ENCODE measurements at places on chromosomes 4 and X. TPM values are rescaled to one million over a fixed set of nuclear protein-coding genes. Genes with fewer than 3 reads are reported as not detected.
A peak's percentile ranks its signal among the peaks of the same experiment; 100 is the strongest.

DNA sequence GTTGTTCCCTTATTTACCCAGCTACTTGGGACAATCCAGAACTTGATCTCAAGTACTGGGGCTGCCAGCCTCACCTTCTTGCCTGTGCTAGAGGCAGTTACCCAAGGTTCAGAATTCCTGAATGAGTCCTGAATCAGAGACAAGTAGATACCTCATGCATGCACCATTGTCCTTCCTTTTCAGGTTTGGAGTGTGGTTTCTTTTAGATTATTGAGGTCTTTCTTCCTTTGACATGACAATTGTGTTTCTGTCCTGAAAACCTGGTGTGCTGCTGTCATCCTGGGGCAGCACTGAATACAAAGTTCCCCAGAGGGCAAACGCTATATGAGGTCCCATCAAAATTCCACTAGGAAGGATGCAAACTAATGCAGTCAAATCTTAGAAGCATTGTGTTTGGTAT is 3.5 kb downstream of the CXCL2 start:
- H3K4me1 ChIP-seq = peaks cover 10% of the 10 kb centered on the region
- no peak for DNase-seq
- H3K27ac ChIP-seq = no peak overlapping the region
- no peak overlapping the region for H3K4me3 ChIP-seq
- peaks cover 2% of the 10 kb centered on the region for H3K36me3 ChIP-seq

DNA sequence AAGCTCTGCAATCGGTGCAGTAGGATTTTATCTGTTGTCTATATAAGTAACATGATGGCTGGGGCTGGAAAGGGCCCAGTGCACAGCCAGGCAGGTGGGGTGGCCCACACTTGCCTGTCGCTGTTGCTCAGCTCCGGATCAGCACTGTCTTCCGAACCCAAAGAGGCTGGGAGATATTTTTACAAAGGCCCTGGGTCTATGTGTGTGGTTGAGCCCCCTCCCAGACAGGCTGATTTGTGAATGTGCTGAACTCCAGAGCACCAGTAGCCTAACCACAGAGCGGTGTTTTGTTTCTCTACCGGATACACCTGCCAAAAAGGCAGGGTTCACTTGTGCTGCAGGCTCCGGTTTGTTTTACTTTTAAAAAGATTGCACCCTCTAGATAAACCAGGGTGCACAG is 33.5 kb upstream of the CHRNA9 start:
- peaks cover 9% of the 10 kb centered on the region for H3K36me3 ChIP-seq
- no peaks in the 10 kb centered on the region for H3K27me3 ChIP-seq
- H3K4me1 ChIP-seq = peaks cover 84% of the 10 kb centered on the region
- peak; percentile 79 for DNase-seq
- peak overlapping the region; percentile 91 for H3K27ac ChIP-seq

DNA sequence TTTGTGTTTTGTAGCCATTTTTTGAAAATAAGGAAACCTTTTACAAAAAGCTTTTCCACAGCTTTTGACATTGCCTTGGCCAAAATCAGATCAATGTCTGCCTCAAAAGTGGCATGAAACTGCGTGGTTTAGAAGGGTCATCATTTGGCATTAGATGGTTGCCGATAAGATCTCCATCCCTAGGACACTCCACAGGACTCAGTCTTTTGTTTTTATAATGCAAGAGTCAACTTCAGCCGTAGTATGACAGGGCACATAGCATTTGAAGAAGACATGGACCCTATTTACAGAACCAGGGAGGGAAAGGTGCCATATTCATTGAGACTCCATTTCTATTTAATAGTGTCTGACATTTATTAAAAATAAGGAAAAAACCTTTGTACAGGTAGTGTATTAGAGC is 1.3 kb downstream of the RTL8A start:
- H3K27me3 ChIP-seq = no peaks in the 10 kb centered on the region
- DNase-seq = no peak
- H3K4me3 ChIP-seq = peak overlapping the region; percentile 85
- peaks cover 24% of the 10 kb centered on the region for H3K4me1 ChIP-seq
- peak overlapping the region; percentile 90 for H3K27ac ChIP-seq

DNA sequence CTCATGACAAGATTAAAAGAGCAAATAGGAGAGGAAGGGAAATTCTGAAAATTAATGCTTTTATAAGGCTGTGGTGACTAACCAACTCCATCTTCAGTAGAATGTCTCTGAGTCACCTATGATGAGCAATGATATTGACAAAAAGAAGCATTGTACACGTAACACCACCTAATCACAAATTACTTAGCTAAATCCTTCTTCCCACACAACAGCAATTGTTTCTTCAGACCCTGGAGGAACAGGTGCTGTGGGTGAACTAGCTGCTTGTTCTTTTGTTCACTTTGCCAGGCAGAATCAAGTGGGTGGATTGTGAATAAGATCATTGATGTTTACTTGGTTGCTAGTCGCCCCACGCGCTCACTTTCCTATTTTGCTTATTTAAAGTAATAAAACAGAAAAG is 315.5 kb downstream of the CAMK2D start:
- no peak overlapping the region for H3K27ac ChIP-seq
- no peak for DNase-seq
- peaks cover 8% of the 10 kb centered on the region for H3K4me1 ChIP-seq
- H3K27me3 ChIP-seq = peaks cover 4% of the 10 kb centered on the region
- no peak overlapping the region for H3K4me3 ChIP-seq
- no peaks in the 10 kb centered on the region for H3K36me3 ChIP-seq

GRCh38 chr4:17336524-17336961 is 175.3 kb downstream of the QDPR start:
- no peaks in the 10 kb centered on the region for H3K36me3 ChIP-seq
- peaks cover 23% of the 10 kb centered on the region for H3K4me1 ChIP-seq
- H3K27ac ChIP-seq = peak overlapping the region; percentile 70
- no peaks in the 10 kb centered on the region for H3K27me3 ChIP-seq

GRCh38 chr4:159273841-159274240 is 171.0 kb downstream of the RAPGEF2 start:
- no peaks in the 10 kb centered on the region for H3K27me3 ChIP-seq
- H3K4me1 ChIP-seq = no peaks in the 10 kb centered on the region
- no peak overlapping the region for H3K27ac ChIP-seq
- peaks cover 10% of the 10 kb centered on the region for H3K36me3 ChIP-seq

GRCh38 chrX:101080326-101081124 is 1.8 kb downstream of the TMEM35A start:
- peaks cover 34% of the 10 kb centered on the region for H3K27me3 ChIP-seq
- H3K27ac ChIP-seq = no peak overlapping the region
- no peaks in the 10 kb centered on the region for H3K4me1 ChIP-seq
- DNase-seq = no peak
- no peak overlapping the region for H3K4me3 ChIP-seq
- no peaks in the 10 kb centered on the region for H3K36me3 ChIP-seq

DNA sequence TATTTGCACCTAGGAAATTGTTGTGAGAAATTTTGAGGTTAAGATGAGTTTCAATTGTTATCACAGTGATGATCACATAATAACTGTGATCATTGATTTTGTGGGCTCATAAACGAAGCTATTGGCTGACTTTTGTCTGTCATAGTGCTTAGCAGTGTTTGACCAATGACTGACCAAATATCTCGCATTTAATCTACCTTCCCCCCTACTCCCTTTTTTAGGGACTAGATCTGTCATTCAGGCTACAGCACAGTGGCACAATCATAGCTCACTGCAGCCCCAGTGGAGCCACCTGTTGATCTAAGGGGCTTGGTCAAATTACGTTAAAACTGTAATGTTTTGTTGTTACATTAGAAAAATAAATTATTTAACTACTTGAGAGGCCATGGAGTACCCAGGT is 1.5 kb downstream of the FUNDC2 start:
- H3K27ac ChIP-seq = peak overlapping the region; percentile 97
- peak overlapping the region; percentile 85 for H3K4me3 ChIP-seq
- H3K36me3 ChIP-seq = peaks cover 3% of the 10 kb centered on the region
- peak; percentile 41 for DNase-seq

DNA sequence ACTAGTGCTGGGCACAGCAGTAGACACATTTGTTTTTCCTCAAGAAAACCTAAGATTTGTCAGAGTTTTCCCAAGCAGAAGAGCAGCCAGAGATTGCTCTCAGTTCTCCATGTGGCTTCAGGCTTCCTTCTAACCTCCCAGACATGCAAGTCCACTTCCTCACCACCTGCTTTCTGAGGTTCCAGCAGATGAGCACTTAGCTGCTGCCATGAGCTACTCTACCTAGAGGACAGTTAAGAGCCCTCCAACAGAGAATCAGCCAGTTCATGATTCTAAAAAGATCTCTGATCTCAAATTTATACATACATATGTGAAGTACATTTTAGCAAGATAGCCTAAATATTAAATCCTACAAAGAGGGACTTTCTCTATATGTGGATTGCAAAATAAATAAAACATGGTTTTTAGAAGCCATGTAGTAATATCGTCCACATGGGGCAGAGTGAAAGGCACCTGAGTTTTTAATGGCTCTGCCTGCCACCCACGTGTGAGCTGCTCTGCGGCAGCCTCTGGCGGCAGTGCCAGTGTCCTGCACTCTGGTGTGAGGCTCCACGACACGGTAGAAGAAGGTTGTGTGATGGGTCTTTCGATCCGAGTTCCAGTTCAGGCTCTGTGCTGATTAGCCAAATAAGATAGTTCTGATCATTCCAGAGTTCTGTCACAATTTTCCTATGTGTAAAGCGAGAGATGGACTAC is 10.3 kb downstream of the CYP4V2 start:
- peaks cover 8% of the 10 kb centered on the region for H3K36me3 ChIP-seq
- peaks cover 4% of the 10 kb centered on the region for H3K4me1 ChIP-seq
- H3K27ac ChIP-seq = no peak overlapping the region
- peak; percentile 66 for DNase-seq
- no peaks in the 10 kb centered on the region for H3K27me3 ChIP-seq

GRCh38 chr4:153962311-153963039 is 173.6 kb upstream of the SFRP2 start:
- H3K27ac ChIP-seq = no peak overlapping the region
- peaks cover 5% of the 10 kb centered on the region for H3K4me1 ChIP-seq
- H3K4me3 ChIP-seq = no peak overlapping the region
- H3K27me3 ChIP-seq = no peaks in the 10 kb centered on the region

GRCh38 chr4:242121-242848 is 63.0 kb downstream of the ZNF732 start:
- H3K4me3 ChIP-seq = peak overlapping the region; percentile 76
- H3K27ac ChIP-seq = peak overlapping the region; percentile 71
- peaks cover 2% of the 10 kb centered on the region for H3K36me3 ChIP-seq

DNA sequence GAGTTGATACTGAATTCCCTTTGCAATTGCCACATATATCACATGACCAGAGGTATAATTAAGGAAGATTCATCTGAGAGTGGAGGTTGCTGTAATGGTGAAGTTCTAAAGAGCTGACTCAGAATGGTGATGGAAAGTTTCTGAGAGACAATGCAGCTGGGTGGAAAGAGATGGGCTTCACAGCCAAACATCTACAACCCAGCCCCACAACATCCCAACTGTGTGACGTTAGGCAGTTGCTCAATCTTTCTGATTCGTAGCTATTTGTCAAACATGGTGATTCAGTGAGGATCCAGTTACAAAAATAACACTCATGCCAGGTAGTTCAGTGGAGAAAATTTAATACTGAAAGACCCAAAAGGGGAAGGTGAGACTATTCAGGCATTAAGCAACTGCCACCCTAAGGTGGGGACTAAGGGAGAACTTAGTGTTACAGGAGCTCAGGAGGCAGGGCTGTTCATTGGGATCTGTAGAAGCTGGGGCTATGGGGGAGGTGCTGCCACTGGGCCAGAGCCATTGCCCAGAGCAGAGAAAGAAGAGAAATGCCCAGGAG is 6.9 kb upstream of the AFF1 start:
- H3K36me3 ChIP-seq = peaks cover 4% of the 10 kb centered on the region
- H3K4me1 ChIP-seq = peaks cover 5% of the 10 kb centered on the region
- DNase-seq = no peak
- no peaks in the 10 kb centered on the region for H3K27me3 ChIP-seq
- no peak overlapping the region for H3K4me3 ChIP-seq

DNA sequence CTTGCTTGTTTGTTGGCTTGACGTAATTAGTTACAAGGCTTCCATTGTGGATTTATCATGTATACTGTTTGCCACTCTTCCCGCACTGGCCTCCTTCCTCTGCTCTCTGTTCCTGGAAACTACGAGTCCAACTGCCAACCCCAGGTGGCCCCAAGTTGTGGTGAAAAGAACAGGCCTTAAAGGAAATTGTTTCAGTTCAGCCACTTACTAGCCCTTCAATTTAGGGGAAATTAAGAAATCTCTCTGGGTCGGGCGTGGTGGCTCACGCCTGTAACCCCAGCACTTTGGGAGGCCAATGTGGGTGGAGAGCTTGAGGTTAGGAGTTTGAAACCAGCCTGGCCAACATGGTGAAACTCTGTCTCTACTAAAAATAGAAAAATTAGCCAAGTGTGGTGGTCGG is 28.0 kb downstream of the RBM47 start:
- DNase-seq = no peak
- peaks cover 6% of the 10 kb centered on the region for H3K27me3 ChIP-seq
- no peak overlapping the region for H3K27ac ChIP-seq
- no peak overlapping the region for H3K4me3 ChIP-seq
- H3K4me1 ChIP-seq = no peaks in the 10 kb centered on the region
- H3K36me3 ChIP-seq = no peaks in the 10 kb centered on the region

DNA sequence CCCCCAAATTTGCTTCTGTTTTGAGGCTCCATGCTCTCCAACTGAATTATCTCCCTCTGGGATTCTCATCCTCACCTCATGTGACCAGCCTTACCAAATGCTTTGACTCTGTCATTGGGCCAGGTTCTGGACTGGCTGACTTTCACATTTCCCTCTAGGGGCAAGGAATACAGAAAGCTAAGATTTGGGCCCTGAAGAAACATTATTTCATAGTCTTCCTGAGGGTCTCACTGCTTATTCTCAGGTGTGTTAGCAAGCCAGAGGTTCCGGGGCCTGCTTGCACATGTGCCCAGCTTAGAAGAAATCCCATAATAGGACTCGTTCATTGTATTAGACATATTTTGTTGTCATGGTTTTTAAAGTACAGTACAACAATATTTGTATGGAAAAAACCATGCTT is 62.6 kb upstream of the TEX13D start:
- H3K4me1 ChIP-seq = peaks cover 13% of the 10 kb centered on the region
- no peaks in the 10 kb centered on the region for H3K27me3 ChIP-seq
- peaks cover 2% of the 10 kb centered on the region for H3K36me3 ChIP-seq
- H3K27ac ChIP-seq = no peak overlapping the region
- no peak for DNase-seq

DNA sequence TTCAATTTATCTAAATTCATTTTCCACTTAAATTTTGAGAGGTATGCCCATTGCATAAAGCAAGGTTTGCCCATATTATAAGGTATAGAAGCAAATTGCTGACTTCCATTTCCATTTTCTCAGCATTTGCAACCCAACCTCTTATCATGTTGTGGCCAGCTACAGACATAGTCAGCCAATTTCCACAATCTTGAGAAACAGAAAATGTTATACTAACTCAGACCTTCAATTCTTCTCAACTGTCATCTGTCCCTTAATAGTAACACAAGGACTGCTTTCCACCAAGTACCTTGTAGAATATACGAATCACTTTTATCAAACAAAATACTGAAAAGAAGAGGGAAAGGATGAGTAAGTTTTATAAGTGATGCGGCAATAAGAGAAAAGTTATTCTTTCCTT is 11.2 kb upstream of the GRIA3 start:
- H3K4me3 ChIP-seq = no peak overlapping the region
- no peaks in the 10 kb centered on the region for H3K36me3 ChIP-seq
- H3K27ac ChIP-seq = no peak overlapping the region
- H3K27me3 ChIP-seq = no peaks in the 10 kb centered on the region
- H3K4me1 ChIP-seq = no peaks in the 10 kb centered on the region

The MAP7D2 gene
- total RNA-seq = 0.40 TPM

The CFI gene
- not detected for total RNA-seq

The MAGEB17 gene
- not detected for total RNA-seq

The TXK gene
- total RNA-seq = 24.0 TPM

The SPANXN4 gene
- total RNA-seq = not detected

The FHDC1 gene
- total RNA-seq = 0.12 TPM

The ADH7 gene
- total RNA-seq = not detected

The KIT gene
- total RNA-seq = 0.96 TPM

The FOXP3 gene
- 82.1 TPM for total RNA-seq
